ENCODE measurements at places on chromosomes 16 and 17.

DNA sequence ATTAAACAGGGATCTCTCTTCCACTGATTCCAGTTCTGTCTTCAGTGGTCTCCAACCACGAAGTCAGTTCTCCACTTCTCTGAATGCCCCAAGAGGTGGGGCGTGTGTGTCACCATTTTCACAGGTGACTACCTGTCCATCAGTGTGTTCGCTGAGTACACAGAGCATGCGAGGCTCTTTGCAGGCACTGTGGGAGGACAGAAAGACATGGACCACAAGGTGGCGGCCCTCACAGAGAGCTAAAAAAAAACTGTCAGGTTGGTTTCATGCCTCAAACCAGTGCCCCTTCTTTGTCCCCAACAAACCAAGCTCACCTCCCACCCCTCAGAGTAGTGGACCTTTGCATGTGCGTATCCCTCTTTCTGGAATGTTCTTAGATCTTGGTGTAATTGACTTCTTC is 13.8 kb downstream of the EMP2 start:
- DNase-seq: no peak

DNA sequence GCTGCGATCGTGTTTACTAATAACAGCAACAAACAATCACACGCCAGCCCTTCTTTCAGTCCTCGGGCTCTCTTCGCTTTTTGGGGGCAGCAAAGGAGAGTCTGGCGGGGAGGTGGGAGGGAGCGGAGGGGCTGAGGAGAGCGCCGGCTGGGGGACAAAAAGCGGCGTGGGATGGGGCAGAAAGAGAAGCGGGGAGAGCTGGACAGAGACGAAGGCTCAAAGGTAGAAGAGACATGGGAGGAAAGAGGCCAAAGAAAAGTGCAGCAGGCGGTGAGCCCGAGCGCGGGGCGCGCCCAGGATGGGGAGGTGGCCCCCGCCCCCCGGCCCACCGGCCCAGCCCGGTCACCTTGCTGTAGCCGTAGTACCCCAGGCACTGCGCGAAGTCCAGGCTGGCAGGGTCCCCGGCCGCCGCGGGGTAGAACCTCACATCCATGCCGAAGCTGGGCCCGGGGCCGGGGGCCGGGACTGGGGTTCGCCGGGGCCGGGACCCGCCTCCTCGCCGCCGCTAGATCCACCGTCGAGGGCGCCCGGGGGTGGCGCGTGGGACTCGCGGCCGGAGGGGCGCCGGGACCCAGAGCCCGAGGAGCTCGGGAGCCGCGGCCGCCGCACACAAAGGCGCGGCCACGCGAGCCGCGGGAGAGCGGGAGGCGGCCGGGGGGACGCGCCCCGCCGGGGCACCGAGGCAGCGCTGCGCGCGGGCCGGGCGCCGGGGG is 496 bp downstream of the TOX3 start:
- no peak for DNase-seq

GRCh38 chr17:80569924-80570323 is 25.3 kb downstream of the RPTOR start:
- no peak for DNase-seq

GRCh38 chr17:68452724-68453290 is 4.5 kb downstream of the WIPI1 start:
- DNase-seq: no peak

- DNase-seq: peak; percentile 78
Observed at GRCh38 chr16:10256784-10257641, 74.8 kb upstream of the GRIN2A start.

GRCh38 chr16:5032748-5033167 is 977 bp downstream of the NAGPA start:
- no peak for DNase-seq

GRCh38 chr16:87458424-87458915 is 34.4 kb downstream of the ZCCHC14 start:
- no peak for DNase-seq

DNA sequence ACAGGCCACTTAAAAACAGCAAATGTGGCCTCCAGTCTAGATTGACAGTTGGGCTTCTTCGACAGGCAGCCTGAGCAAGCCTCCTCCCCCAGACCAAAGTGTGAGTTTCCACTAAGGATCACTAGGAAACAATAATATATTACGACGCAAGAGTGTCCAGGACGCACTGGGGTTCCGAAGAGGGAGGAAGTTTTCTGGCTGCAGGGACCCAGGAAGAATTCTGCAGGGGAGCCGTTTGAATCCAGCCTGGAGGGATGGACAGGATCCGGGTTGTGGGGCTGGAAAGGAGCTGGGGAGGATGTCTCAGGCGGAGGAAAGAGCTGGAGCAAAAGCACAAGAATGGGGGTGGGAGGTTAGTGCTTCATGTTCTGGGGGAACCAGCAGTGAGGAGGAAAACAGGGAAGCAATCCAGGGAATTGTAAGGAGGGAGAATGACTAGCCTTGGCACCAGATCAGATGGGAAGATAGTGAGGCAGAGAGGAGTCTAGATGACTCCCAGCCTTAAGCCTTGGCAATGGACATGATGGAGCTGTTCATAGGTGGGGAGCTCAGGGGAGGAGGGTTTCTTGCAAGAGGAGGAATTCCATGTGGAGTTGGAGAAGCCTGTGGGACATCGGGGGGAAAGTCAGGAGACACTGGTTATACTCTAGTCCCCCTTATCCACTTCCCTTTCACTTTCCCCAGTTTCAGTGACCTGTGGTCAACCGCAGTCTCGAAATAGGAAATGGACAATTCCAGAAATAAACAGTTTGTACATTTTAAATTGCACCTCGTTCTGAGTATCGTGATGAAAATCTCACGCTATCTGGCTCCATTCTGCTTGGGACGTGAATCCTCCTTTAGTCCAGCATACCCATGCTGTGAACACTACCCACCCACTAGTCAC is 26.6 kb downstream of the NGFR start:
- no peak for DNase-seq

- DNase-seq: no peak
Observed at GRCh38 chr17:67753026-67753425, 35.3 kb downstream of the NOL11 start.

DNA sequence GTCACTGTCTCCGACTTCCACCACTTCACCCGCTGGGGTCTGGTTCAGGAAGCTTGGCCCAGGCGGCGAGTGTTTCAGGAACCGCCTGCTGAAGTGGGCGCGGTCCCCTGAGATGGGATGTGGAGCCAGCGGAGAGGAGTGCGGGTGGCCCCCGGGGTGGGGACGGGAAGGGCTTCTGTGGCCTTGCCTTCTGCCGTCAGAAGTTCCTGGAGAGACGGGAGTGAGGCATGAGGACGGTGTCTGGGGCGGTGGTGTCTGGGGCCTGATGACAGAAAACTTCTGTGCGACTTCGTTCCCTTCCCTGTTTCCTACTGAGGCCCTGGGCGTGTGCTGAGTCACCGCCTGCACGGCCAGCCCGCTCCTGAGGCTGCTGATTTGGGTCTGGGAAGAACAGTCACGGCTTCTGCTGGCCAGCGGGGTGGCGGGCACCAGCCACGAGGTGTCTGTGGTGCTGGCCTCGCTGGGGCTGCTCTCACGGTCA is 12.3 kb upstream of the NLRC3 start:
- DNase-seq: no peak

GRCh38 chr17:37813751-37814150 is 68.9 kb upstream of the HNF1B start:
- DNase-seq: peak; percentile 80

DNA sequence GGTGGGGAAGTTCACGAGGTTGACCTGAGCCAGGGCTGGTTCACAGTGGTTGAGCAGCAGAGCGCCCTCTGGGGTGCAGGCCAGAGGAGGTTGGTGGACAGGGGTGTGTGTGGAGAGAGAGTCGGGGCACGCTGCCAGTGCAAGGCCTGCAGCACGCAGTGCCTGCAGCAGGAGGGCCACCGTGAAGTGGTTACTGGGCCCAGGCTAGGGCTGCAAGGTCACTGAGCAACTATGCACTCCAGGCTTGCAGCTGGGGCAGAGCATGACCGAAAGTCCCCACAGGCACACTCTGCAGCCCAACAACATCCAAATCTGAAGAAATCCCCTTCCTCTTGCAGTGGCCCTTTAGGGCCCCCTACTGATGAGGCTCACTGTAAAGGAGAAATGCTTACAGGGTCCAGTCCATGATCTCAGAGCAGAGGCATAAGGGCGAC is 89.1 kb upstream of the NOL11 start:
- DNase-seq: peak; percentile 24

DNA sequence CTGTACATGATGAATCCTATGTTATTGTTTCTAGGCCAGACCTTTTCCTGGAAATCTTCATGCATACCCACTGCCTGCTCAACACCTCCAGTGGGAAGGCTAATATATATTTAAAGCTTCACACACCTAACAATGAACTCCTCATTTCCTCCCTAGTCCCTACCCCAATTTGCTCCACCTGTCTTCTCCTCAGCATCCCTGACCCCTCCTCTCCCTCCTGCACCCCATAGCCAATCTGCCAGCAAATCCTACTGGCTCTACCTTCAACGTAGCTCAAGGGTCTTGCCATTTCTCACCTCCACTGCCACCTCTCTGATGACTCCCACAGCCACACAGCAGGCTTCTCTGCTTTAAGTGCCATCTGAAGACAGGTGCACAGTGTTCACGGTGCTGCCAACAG is 215.6 kb upstream of the WSB1 start:
- DNase-seq: no peak

DNA sequence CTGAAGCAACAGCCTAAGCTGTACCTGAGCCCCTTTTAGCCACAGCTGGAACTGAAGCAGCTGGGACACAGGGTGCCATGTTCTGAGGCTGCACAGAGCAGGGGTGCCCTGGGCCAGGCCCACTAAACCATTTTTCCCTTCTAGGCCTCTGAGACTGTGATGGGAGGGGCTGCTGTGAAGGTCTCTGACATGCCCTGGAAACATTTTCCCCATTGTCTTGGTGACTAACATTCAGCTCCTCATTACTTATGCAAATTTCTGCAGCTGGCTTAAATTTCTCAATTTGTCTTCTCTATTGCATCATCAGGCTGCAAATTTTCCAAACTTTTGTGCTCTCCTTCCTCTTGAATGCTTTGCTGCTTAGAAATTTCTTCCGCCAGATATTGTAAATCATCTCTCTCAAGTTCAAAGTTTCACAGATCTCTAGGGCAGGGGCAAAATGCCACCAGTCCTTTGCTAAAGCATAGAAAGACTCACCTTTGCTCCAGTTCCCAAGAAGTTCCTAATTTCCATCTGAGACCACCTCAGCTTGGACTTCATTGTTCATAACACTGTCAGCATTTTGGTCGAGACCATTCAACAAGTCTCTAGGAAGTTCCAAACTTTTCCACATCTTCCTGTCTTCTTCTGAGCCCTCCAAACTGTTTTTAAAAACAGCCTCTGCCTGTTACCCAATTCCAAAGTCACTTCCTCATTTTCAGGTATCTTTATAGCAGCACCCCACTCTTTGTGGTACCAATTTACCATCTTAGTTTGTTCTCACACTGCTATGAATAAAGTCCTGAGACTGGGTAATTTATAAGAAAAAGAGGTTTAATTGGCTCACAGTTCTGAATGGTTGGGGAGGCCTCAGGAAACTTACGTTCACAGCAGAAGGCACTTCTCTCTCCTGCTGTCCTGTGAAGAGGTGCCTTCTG is 49.8 kb downstream of the TMEM100 start:
- no peak for DNase-seq
